ENCODE measurements at places on chromosomes 11 and 22.

- DNase-seq, result no peak
Observed at GRCh38 chr11:43738600-43739409, 58.3 kb downstream of the HSD17B12 start.

- DNase-seq, result no peak
Observed at GRCh38 chr22:48320683-48321451, 1506.8 kb downstream of the BRD1 start.

GRCh38 chr11:455566-456147 is 5.6 kb downstream of the PTDSS2 start:
- no peak for DNase-seq

DNA sequence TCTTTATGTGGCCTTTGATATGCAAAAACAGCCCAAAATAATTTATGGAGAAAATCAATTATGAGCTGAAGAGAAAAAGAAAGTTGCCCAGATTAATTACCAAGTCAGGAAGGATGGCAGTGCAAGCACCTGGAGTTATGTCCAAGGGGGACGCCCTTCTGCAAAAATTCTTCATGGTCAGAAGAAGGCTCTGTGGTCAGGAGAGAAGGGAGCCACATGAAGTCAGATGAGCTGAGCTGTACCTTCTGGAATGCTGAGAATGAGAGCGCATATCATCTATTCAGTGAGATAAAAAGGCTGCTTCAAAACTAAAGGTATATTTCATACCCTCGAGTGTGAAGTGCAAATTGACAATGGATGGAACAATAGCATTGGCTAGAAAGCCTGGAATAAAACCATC is 607.4 kb downstream of the NTM start:
- DNase-seq, result no peak

DNA sequence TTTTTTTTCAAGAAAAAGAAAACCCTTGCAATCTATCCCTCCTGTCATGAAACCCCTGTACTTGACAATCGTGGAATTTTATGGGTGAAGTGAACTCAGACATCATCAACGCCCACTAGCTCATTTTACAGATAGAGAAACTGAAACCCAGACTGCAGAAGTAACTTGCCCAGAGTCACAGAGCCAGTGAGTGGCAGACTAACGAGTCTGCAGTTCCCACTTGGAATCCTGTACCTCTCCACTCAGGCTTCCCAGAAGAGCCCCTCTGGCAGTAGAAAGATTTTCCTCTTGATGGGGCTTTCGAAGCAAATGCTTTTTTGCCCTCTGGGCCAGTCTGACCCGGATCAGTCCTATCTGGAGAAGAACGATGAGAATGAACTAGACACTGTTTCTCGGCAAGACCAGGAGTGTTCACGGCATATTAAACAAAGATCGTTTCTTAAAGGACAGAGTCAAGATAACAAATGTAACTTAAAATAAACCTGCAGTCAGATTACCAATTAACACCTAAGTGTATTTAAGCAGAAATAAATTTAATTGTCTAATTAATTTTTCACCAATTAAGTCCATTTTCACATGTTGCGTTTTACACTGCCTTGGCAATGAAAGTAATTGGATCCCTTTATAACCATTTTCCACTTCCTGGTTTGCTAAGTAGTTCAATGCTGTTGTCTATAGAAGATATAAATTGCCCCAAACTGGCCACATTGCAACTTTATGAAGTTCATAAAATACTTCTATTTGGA is 61.3 kb upstream of the CREB3L1 start:
- no peak for DNase-seq

- no peak for DNase-seq
Observed at GRCh38 chr11:66607126-66607834, 9.2 kb upstream of the RBM14 start.

DNA sequence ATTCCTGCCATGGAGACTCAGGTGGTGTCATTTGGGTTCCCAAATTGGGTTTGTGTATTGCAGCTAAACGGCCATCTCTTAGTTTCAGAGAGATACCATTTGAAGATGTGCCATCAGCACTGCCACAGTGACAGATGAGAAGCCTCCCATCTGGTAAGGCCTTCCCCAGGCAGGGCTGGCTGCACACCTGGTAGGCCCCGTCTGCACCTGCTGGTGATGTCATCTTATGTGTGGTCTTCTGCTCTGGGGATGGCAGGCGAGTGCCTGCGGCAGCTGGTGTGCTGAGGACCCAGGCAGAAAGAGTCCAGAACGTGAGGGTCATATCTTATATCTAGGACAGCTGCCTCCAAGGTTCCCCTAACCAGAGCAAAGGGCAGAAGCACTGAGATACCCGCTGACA is 100.6 kb downstream of the CSNK2A3 start:
- DNase-seq, result no peak

DNA sequence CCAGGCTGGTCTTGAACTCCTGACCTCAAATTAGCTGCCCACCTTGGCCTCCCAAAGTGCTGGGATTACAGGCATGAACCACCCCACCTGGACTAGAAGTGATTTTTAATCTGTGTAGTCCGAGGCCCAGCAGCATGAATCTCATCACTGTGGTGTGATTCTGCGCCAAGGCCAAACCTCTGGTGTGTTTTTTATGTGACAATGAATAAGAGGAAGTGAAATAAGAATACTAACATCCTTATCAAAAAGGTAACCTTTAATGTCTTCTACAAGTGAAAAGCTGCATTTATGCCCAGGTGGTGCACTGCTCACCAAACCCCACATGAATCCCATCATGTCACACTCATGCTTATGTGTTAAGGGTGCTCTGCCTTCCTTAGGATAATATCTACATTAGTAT is 77.1 kb upstream of the OR9Q1 start:
- DNase-seq, result no peak

Data from hematopoietic multipotent progenitor cell treated with erythropoietin and hydrocortisone succinate and interleukin-3 and kit ligand, for 17 days (in vitro differentiated cells).